ENCODE measurements at places on chromosomes 7 and 10.

- no peak for DNase-seq
Measured at GRCh38 chr7:140898786-140899536, 25.8 kb downstream of the BRAF start.

- DNase-seq, result no peak
Measured at GRCh38 chr10:24783504-24783903, 59.8 kb upstream of the ARHGAP21 start.

DNA sequence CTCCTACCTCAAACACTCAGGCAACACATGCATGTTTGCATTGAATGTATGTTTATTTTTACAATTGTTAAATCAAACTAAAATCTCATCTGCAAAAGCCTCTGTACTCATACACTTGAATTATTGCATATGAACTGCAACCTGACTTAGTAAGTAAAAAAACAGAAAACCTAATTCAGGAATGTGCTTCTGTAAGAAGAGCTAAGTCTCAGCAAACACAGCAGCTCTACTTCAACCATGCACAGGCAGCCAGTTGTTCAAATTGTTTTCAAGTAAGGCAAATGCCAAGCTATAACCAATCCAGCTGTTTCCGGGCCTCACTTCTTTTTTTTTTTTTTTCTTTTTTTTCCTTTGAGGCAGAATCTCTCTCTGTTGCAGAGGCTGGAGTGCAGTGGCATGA is 93.5 kb upstream of the MALRD1 start:
- DNase-seq, result no peak

DNA sequence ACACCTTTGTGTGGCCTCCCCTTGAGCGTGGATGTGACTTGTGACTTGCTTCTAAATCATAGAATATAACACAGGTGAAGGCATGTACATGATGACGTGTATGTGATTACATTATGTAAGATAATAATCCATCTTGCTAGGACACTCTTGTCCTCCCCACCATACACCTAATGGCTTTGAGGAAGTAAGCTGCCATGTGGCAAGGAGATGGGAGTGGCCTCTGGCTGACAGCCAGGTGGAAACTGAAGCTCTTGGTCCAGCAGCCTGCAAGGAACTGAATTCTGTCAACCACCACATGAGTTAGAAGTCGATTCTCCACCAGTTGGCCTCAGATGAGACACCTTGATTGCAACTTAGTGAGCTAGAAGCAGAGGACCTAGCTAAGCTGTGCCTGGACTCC is 67.4 kb upstream of the ELN start:
- no peak for DNase-seq

DNA sequence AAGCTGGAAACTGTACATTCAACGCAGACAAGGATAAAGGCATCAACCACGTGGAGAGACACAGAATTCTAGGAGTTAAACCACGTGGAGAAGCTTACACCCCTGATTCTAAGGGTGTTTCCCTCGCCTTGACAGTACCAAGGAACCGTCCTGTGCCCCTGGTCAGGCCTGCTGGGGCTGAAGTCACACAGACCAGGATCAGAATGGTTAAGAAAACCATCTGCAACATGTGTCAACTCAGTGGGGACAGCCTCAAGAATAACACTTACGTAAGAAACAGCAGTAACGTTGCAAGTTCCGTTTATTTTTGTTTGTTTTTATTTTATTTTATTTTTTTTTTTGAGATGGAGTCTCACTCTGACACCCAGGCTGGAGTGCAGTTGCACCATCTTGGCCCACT is 55.6 kb downstream of the CHST15 start:
- no peak for DNase-seq

DNA sequence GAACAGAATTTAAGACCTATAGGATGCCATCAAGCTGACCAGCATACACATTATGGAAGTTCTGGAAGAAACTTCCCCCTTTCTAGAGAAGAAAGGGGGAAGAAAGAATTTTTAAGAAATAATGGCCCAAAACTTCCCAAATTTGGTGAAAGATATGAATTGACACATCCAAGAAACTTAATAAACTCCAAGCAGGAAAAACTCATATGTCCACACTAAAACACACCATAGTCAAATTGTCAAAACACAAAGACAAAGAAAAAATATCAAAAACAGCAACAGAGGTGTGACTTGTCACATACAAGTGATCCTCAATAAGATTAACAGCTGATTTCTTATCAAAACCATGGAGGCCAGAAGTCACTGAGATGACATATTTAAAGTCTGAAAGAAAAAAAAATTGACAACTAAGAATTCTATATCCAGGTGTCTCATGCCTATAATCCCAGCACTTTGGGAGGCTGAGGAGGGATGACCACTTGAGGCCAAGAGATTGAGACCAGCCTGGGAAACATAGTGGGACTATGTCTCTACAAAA is 52.4 kb downstream of the CFAP70 start:
- DNase-seq, result no peak

- DNase-seq, result no peak
Measured at GRCh38 chr10:13139676-13140075, 21.7 kb upstream of the MCM10 start.

DNA sequence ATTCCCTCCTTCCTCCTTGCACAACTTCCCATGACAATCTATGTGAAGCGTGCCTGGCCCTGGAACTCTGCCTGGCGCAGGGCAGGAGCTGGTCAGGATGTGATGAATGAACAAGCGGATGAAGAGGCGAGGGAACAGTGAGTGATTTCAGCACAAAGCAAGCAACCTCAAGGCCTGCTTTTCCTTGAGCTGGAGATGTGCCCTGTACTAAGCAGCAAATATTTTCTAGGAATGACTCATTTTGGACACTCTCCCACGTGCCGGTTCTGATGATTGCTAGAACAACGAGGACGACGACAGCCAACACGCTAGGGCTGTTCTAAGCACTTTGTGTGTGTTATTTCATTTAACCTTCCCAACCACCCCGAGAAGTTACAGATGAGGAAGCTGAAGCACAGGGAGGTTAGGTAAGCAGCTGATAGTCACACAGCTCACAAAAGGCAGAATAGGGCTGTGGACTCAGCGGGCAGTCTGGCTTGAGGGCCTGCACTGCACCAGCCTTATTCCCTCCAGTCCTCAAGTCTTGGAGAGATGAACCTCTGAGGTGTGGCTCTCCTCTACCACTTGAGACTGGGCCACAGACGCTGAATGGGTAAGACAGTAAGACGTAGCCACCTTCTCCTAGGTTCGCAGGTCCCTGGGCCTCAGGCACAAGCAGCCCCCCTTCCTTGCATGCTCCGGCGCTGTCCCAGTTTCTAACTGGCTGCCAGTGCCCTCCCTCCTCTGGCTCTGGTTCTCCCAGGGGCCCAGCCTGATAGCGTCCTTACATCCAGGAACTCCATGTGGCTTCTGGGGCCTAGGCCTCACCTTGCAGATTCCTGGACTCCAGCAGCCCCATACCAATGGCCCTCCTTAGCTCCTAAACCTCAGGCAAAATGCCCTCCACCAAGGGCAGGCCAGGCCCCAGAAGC is 59.0 kb downstream of the YKT6 start:
- DNase-seq, result no peak

- no peak for DNase-seq
Measured at GRCh38 chr7:3013975-3014792, 29.5 kb downstream of the CARD11 start.

DNA sequence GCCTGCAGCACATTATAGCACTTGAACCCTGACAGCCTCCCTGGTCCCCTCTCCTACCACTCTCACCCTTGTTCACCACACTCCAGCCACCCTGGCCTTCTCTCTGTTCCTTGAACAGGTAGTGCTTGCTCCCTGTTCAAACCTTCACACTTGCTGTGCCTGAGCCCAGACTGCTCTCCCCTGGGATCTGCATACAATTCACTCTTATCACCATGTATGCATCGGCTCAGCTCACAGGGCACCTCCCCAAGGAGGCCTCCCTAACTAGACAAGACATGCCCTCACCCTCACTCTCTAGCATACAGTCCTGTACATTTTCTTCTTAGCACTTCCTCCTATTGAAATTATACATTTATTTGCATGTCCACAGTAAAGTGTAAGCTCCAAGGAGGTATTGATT is 59.3 kb downstream of the FAM13C start:
- DNase-seq, result no peak

DNA sequence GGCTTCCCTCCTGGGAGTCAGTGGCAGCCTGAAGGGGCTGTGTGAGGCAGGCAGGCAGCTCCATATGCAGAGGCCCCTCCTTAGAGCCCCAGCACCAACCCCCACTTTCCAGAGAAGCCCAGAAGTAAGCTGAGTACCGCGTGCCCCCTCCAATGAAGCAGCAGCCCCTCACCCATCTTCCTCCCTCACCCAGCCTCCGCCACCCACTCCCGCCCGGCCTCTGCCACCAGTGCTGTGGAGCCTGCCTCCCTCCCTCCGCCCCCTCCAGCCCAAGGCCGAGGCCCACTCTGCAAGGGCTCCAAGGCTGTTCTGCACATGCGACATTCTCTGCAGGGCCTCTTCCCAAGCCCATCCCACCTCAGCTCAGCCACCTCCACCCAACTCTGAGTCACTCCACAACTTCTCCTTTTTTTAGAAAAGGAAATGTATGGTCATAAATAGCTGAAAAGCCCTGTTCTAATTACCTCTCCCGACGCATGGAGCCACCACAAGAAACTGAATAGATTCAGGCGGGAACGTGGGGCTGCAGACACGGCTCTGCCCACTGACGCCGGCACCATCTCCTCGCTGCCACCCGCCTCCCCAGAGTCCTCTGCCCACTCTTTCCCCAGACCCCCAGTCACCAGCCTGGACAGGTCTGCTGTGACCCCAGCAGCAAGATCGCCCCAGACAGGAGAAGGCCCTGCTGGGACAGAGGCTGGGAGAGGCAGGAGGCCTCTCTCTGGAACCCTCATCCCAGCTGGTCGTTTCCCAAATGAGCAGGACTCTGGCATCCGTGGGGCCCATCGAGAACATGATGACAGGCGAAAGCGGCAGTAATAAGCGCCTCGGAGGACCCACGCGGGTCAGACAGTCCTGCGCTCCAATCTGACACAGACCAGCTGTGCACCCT is 213.9 kb downstream of the MAD1L1 start:
- no peak for DNase-seq

DNA sequence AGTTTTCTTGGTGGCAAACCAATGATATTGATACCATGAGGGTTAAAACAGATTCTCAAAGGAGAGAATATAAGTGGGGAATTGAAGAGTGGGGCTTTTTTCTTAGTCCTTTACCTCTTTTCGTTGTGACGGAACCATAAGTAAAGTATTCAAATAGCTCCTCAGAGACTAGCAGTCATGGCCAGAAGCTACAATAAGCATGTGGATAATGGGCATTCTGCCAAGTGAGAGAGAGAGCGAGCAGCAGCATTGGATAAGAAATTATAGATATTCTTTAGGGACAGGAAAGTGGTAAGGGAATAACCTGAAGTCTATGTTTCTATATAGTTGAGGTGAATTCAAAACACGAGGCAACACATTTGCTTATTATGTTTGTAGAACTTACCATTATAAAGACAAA is 235.1 kb downstream of the SEMA3E start:
- no peak for DNase-seq

GRCh38 chr7:74481458-74482196 is 27.9 kb downstream of the GTF2IRD1 start:
- DNase-seq, result no peak

DNA sequence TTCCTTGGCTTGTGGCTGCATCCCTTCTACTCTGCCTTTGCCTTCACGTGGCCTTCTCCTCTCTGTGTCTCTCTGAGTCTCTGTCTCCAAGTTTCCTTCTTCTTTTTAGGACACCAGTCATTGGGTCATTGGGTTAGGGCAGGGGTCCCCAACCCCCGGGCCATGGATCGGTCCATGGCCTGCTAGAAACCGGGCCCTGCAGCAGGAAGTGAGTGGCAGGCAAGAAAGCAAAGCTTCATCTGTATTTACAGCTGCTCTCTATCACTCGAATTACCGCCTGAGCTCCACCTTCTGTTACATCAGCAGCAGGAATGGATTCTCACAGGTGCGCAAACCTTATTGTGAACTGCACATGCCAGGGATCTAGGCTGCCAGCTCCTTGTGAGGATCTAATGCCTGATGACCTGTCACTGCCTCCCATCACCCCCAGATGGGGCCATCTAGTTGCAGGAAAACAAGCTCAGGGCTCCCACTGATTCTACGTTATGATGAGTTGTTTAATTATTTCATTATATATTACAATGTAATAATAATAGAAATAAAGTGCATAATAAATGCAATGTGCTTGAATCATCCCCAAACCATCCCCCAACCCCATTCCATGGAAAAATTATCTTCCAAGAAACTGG is 47.9 kb upstream of the DOCK1 start:
- no peak for DNase-seq
